ENCODE measurements at places on chromosomes 1 and 21.

DNA sequence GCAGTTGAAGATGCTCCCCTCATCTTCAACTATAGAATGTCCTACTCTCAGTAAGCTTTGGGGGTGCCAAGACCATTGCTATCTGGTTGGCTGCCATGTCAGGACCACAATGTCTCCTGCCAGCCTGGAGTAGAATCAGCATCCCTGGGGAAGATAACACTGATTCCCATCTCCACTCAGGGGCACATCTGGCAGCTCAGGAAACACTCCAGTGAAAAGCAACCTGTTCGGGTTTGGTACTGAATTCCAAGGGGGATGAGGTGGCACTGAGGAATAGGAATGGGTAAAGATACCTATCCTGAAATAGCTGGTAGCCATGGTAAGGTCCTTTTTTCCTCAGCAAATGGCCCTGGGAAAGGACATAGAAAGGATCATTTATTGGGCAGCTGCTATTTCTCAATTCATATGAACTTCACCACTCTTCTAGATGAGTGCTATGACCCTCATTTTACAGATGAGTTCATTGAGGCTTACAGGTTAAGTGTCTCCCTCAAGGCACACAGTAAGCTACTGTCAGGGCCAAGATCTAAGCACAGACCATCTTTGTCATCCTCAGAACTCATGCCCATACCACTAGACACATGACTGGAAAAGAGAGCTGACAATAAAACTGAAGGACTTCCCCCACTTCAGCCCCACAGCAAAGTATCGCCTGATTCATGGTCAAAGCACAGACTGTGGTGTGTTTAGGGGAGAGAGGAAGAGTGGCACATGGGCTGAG is 31.4 kb downstream of the AK2 start:
- DNase-seq = no peak

DNA sequence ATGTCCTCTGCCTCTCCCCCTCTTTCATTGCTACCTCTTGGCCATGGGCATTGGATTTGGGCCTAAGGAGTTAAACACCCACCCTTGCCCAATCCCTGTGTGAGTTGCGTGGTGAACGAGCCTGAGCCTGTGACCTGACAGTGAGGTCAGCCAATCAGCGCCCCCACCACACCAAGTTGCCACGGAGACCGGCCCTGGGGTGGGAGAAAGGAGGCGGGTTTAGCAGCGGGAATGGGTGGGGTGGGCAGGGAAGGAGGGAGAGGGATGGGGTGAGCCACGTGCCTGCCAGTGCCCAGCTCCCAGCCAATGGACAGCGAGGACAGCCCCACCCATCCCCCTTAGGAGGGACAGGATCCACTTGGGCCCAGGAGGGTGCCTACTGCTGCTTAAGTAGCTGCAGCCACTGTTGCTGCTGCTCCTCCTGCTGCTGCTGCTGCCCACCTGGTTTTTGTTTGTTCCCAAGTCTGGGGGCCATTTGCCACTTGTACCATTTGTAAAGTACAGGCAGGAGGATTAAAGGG is 9.5 kb downstream of the ZBTB7B start:
- peak; percentile 68 for DNase-seq

DNA sequence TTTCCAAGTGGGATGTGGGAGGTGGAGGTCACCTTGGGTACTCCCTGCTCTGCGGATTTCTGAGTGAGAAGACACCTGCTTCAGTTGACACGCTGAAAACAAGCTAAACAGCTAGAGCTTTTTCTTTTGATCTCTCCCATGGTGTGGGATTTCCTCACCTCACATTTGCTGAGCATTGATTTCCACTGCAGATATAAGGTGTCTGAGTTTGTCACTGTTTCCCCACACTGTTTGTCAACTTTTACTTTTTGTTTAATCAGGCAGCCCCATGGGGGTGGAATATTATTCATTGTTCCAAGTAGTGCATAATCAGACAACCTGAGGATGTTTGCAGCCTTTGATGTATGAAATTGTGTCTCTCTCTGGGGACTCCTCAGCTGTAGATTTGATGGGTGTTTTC is 49.5 kb downstream of the FASLG start:
- DNase-seq = peak; percentile 52

GRCh38 chr1:210117198-210117597 is 115.4 kb upstream of the SERTAD4 start:
- DNase-seq = no peak

GRCh38 chr1:230293390-230293700 is 132.8 kb downstream of the PGBD5 start:
- DNase-seq = no peak

GRCh38 chr1:206674745-206675175 is 9.9 kb upstream of the MAPKAPK2 start:
- no peak for DNase-seq

GRCh38 chr1:68132426-68133130 is 82.2 kb upstream of the DIRAS3 start:
- DNase-seq = no peak

DNA sequence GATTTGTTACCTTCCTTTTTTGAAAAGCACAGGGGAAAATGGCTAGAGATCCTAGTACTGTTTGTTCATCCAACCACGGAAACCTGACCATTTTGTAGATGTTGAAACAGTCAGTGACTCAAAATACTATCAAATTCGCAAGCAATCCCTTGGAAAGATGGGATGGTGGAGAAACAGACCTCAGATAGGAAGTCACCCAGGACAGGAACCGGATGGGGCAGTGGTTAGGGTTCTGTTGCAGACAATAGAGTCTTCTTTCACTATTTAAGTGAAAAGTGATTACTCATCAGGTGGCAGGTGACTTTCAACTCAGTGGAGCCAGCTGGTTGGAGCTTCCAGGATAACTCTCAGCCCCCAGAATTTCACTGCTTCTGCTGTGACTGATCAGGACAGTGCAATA is 17.0 kb downstream of the LHX4 start:
- no peak for DNase-seq

DNA sequence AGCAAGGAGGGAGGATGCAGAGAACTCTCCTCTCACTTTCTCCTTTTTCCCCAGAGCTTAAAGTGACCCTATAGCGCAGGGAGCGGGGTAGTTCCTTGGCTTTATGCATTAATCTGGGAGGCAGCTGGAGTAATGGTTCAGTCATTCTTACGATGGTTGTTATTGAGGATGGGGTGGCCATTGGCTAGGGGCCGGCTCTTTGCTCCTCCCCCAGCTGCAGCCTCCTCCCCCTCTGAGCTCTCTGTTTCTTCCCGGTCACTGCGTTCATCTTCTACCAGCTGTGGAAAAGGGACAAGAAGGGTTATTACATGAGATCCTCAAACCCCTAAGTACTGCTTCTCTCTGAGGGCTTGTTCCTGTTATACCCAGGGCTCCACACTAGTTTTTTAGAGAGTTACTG is 8.6 kb downstream of the CERS2 start:
- no peak for DNase-seq

DNA sequence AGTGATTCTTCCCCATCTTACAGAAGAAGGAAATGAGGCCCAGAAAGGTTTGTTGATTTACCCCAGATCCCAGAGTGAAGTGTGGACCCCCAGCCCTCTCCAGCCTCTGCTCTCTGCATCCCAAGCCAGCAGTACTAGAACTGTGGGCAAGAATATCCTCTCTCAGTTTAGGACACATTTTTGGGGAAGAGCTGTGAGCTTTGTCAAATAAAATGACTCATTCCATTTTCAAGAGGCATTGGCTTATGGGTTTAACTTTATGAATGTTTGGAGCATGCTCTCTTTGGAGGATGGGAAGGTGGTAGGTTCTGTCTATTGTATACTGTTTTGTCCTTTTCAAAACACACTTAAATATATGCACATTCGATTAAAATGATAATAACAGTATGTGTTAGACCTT is 70.6 kb upstream of the CNTN2 start:
- DNase-seq = no peak

DNA sequence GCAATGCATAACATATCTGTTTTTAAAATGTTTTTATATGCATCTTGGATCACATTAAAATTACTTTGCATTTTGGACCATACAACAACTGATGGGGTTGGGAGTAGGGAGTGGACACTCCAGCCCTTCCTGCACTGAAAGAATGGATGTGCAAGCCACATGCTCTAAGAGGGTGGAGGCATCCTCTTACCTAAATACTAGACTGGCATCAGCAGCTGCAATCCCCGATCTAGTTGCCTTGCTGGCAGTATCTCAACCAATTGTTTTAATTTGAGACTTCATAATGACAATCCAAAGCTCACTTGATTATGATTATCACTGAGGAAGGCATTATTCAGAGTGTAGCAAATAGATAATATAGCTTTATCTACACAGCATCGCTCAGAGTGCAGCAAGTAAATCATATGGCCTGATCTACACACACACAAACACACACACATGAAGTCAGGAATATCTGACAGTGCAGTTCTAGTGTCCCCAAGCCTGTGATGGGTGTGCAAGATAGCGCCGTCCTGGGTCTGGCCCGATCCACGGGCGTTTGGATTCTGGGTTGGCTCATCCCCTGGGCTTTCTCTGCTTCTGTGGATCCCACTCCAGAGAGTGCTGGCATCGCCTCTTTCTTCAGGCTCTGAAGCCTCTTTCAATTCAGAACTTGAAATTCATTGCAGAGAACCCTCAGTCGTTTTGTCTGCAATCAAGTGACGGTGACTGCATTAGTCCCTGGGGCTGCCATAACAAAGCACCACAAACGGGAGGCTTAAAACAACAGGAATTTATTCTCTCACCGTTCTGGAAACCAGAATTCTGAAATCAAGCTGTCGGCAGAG is 181.3 kb downstream of the ETS2 start:
- no peak for DNase-seq

DNA sequence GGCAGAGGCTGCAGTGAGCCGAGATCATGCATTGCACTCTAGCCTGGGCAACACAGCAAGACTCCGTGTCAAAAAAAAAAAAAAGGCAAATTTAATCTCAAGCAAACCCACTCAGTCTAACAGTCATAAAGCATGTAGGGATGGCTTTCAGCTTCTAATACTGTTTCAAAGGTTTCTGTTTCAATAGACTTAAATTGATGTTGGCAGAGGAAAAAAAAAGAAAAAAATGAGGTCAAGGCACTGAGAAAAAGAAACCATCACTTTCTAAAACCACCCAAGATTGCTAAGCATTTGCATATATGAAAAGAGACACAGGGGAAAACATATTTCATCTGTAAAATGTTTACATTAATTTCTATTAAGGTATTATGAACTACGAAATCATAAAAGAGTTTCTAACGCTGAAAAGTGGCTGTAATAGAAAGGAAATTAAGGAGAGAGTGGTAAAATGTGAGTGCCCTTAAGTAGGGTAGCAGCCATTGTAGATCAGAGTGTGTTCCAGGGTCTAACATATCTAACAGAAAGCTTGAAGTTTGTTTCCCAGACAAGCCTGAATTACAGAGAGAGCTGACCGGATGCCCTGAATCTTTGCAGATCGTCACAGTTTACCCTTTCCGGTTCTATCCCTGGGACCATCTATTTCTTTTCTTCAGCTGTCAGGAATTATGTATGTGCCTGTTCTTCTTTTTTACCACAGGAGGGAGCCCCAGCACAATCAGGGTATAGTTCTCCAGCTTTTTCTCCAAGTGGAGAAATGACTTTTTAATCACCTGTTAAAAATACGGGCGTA is 70.0 kb downstream of the PLD5 start:
- no peak for DNase-seq

DNA sequence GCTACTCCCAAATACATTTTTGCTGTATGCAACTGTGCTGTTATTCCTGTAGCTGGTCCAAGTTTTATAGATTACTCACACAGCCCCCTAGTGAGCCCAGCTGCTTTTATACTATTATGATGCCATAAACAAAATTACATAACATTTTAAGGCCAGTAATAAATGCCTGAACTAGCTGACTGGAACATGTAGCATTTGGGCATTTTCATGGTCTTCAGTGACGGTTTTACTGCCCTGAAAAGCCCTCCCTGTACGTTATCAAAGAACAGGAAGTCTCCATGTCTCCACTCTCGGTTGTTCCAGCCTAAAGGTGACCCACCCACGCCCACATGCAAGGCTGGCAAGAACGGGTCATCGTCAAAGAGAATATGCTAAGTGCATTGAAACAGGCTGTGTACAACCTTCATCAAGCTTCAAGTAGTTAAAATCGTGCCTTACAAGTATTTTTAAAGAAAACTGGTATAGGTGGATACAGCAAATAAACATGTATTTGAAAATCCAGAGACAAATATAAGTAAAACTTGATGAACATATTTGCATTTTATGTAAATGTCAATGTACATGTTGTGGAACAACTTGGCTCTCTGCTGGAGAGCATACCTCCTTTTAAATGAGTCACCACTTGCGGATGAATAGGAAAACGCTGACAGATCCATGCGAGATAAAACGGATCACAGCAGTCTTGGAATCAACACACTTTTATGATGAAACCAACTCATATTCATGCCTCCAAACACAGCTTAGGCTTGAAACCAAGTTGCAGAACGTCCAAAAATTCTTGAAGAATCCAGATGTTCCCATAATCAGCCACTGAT is 520.5 kb downstream of the SMYD3 start:
- no peak for DNase-seq

DNA sequence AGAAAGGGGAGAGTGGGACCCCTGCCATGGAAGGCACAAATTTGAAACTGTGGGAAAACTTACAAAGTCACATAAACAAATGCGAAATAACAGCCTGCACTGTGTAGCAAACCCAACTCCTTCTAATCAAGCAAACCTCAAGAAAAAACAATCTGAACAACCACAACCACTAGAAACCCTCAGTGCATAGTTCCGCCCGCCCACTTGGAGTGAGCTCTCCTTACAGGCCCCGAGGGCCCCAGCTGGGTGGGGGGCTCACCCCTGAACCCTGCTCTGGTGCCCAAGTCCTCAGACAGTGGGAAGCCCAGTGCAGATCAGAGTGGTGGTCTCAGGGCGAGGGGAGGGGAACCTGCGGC is 931 bp upstream of the MXRA8 start:
- DNase-seq = no peak

- DNase-seq = no peak
Measured at GRCh38 chr1:94236013-94236491, 1.3 kb downstream of the ARHGAP29 start.

- no peak for DNase-seq
Measured at GRCh38 chr21:33339918-33340317, 15.1 kb downstream of the IFNAR1 start.

- no peak for DNase-seq
Measured at GRCh38 chr1:91736715-91737615, 149.0 kb downstream of the TGFBR3 start.

DNA sequence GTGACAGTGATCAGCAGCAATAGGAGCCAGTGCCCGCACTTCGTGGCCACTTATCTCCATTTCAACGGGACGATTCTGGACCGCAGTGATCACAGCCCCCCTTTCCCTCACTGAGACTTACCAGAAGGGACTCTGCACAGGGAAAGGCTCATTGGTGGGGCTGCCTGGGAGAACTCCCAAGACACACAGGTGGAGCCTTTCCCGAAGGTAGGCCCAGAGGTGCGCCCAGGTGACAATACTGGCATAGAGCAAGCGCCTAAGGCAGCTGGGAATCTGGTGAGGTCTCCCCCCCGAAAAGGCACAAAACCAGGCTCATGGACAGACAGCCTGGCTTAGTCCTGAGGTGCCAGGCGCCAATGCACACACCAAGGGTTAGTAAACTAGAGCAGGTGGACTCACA is 318.9 kb downstream of the AJAP1 start:
- DNase-seq = no peak

GRCh38 chr1:14733779-14734140 is 135.3 kb downstream of the KAZN start:
- DNase-seq = no peak

All from stimulated activated CD4-positive, alpha-beta T cell treated with anti-CD3 and anti-CD28 coated beads, Interleukin-15, amount 100 ng/mL, for 24 hours (primary cell).